ENCODE measurements at places on chromosomes 5 and 9. TPM values are rescaled to one million over a fixed set of nuclear protein-coding genes. Genes with fewer than 3 reads are reported as not detected.

DNA sequence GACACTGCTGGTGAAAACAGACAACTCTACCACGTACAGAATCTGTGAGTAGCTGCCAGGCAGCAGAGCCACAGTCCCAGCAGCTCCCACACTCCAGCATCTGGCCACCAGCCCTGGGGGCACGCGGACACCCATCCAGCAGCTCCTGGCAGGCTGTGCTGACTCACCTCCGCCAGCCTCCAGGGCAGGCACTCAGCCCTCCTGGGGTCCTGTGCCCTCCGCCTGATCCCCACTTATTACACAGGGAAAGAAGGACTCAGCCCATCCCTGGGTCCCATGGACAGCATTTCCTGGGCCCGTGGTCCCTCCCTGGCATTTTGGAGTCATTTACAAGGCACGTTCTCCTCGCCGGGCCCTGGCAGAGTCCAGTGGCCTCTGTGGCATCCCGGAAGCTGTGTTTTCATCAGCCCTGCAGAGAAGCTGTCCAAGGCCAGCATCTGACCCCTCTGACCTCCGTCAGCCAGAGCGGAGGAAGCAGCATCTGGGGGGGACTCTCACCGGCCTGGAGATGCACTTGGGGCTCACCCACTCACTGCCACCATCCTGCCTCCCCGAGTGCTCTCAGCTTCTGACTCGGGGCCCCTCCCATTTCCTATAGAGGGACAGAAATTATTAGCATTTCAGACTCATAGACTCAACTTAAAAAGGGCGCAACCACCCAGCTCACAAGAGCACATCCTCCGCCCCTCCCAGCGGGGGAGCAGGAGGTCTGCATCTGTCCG is 21.6 kb downstream of the PAEP start:
- no peak for DNase-seq
- H3K4me3 ChIP-seq: no peak overlapping the region
- no peaks in the 10 kb centered on the region for H3K27me3 ChIP-seq
- no peak overlapping the region for H3K27ac ChIP-seq

- H3K27ac ChIP-seq: no peak overlapping the region
- H3K27me3 ChIP-seq: peaks cover 3% of the 10 kb centered on the region
- no peaks in the 10 kb centered on the region for H3K36me3 ChIP-seq
Observed at GRCh38 chr5:96001262-96001661, 39.6 kb upstream of the ELL2 start.

DNA sequence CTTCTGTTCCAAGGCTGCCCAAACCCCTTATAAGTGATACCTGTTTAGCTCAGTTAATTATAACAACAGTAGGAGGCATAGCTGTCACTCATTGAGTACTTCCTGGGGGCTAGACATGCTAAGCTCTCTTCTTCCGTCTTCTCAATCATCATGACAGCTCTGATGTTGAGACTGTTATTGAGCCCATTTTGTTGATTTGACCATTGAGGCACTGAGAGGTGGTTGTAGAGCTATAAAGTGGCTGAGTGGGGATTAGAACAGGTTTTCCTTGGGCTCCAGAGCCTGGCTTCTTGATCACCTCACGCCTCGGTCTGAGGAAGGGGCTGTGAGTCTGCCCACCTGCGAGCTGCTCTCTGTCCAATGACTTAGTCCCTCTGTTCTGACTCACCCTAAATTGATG is 26.0 kb upstream of the RPL26L1 start:
- H3K36me3 ChIP-seq: peaks cover 5% of the 10 kb centered on the region
- no peak overlapping the region for H3K4me3 ChIP-seq
- H3K27ac ChIP-seq: no peak overlapping the region
- DNase-seq: no peak

The MCIDAS gene
- total RNA-seq: not detected

DNA sequence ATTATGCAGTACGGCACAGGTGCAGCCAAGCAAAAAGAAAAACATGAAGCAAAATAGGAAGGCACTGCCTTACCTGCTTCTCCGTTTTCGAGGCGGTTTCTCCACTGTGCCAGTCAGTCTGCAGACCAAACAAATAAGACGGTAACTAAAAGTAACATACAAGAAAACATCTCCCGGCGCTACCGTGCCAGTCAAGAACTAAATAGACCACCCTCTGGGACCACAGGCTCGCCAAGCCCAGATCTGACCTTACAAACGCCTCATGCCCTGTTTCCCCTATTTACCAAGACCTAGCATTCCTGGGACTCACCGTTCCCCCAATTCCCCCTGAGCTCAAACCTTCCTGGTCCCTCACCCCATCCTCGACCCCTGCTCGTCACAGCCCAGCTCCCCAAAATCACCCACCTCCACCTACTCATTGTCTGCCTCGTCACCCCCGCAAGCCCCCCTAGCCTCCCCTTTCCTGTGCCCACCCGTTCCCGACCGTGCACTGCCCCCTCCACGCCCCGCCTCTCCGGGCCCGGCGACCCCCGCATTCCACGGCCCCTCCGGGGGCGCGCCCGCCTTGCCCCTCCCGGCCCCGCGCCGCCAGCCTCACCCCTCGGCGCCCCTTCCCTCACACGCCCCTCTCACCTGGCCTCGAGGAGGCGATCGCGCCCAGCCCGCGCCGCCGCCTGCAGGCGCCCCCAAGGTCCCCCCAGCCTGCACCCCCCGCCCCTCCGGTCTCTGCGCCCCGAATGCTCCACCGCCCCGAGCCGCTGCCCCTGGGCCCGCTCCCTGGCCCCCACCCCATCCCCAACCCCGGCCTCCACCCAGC is 560 bp downstream of the SCAI start:
- no peaks in the 10 kb centered on the region for H3K27me3 ChIP-seq
- H3K4me1 ChIP-seq: peaks cover 25% of the 10 kb centered on the region

DNA sequence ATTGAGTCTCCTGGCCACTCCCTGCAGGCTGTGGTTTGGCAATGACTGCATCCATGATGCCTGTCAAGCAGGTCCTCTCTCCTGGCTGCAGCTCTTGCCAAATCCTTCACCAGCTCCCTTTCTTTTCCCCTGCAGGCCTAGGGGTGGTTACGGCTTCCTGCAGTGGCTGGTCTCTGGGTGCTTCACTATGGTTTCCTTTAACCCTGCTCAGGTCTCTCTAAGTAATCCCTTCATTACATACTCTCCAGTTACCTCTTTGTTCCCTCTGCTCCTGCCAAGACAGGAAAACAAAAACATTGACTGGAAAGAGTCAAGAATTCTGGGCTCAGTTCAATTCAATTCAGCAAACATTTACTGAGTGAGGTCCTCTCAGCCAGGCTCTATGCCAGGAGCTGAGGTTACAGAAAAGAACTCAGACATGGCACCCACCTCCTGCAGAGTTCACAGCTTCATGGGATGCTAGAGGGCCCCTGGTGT is 19.8 kb upstream of the PTPN3 start:
- H3K4me3 ChIP-seq: no peak overlapping the region
- H3K27me3 ChIP-seq: peaks cover 6% of the 10 kb centered on the region
- no peak for DNase-seq
- H3K36me3 ChIP-seq: no peaks in the 10 kb centered on the region

DNA sequence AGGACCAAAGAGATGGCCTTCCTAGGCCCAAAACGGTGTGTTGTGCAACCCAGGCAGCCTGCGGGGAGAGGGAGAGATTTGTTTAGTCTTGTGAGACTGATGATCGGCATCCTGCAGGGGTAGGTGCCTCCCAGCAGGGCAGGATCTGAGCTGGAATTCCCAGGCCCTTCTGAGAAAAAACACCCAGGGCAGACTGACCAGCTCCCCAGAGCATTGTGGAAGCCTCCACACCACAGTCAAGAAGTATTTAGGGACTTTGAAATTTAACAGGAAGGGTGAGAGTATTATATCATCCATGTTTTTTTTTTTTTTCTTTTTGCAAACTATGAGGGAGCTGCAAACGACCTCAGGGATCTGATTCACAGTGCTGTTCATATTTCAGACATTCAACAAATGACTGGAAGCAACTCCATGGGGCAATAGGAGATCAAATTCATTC is 104.5 kb upstream of the LHFPL2 start:
- H3K27ac ChIP-seq: no peak overlapping the region
- peaks cover 14% of the 10 kb centered on the region for H3K4me1 ChIP-seq
- peaks cover 3% of the 10 kb centered on the region for H3K27me3 ChIP-seq
- no peak for DNase-seq

- no peaks in the 10 kb centered on the region for H3K4me1 ChIP-seq
- H3K4me3 ChIP-seq: no peak overlapping the region
- no peaks in the 10 kb centered on the region for H3K36me3 ChIP-seq
- no peak for DNase-seq
- H3K27ac ChIP-seq: no peak overlapping the region
- H3K27me3 ChIP-seq: peaks cover 19% of the 10 kb centered on the region
Observed at GRCh38 chr9:2595973-2596372, 25.6 kb upstream of the VLDLR start.

GRCh38 chr9:34125681-34126206 is 754 bp downstream of the DCAF12 start:
- H3K4me1 ChIP-seq: peaks cover 46% of the 10 kb centered on the region
- peak overlapping the region; percentile 96 for H3K27ac ChIP-seq
- H3K36me3 ChIP-seq: peaks cover 47% of the 10 kb centered on the region
- peak overlapping the region; percentile 99 for H3K4me3 ChIP-seq
- no peaks in the 10 kb centered on the region for H3K27me3 ChIP-seq

Measured in activated CD8-positive, alpha-beta T cell treated with anti-CD3 and anti-CD28 coated beads, Interleukin-2, amount 10 ng/mL, durations not matched to agents 7 days and 5 days (primary cell).